ENCODE measurements at places on chromosomes 5 and 9. TPM values are rescaled to one million over a fixed set of nuclear protein-coding genes. Genes with fewer than 3 reads are reported as not detected.
A peak's percentile ranks its signal among the peaks of the same experiment; 100 is the strongest.

DNA sequence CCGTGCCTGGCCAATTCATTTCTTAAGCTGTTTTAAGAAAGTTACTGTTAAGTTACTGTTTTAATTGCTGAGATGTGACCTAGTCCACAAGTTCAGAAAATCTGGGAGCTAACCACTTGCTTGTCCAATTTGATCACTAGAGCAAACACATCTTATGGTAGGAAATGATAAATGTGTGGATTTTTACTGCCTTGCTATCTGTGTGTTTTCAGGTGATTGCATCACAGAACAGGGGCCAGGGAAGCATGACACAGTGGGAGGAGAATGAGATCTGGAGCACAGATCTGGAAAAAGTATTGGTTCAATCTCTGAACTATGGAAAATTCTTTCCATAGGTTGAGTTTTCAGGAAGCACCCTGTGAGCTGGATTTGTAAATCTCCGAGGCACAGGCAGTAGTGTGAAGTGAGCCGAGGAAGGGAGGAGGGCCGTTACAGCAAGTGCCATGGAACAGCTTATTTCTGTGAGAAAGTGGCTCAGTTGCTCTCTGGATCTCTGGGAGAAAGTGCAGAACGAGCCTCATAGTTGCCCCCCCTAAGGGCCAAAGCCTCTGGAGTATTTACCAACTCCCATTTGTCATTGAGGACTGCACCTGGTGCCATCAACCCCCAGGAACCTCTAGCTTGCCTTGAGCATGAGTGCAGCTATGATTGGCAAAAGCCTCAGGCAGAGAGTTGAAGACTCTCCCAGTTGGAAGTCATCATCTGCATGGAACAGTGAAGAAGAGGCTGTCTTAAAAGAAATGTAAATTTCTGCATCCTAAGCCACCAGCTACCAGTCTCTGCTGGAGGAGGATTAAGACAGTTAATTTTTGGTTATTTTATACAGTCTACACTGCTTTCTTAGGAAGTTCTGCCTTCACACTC lies 161.8 kb upstream of the CLINT1 start:
- DNase-seq = no peak
- H3K4me3 ChIP-seq = no peak overlapping the region
- H3K4me1 ChIP-seq = no peaks in the 10 kb centered on the region
- H3K27ac ChIP-seq = no peak overlapping the region
- H3K27me3 ChIP-seq = no peaks in the 10 kb centered on the region

DNA sequence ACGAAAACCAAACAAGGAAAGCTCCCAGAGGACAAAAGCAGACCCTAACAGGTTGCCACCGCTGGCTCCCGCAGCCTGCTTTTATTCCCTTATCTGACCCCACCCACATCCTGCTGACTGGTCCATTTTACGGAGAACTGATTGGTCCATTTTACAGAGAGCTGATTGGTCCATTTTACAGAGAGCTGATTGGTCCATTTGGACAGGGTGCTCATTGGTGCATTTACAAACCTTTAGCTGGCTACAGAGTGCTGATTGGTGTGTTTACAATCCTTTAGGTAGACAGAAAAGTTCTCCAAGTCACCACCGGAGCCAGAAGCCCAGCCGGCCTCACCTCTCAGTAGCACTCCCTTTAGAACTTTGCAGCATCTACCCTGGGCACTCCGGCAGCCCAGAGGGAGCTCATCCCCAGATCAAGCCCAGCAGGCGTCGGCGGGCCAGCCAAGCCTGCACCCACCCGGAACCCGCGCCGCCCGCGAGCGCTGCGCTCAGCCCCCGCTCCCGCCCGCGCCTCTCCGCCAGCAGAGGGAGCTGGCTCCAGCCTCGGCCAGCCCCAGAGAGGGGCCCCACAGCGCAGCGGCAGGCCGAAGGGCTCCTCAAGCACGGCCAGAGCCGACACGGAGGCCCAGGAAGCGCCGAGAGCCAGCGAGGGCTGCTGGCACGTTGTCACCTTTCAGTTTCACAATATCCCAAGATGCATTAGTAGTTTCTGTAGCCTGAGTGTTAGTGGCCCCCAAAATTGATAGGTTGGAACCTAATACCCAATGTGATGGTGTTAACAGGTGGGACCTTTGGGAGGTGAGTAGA lies 35.3 kb upstream of the CLPTM1L start:
- H3K4me3 ChIP-seq = peak overlapping the region; percentile 11
- H3K4me1 ChIP-seq = no peaks in the 10 kb centered on the region
- no peak for DNase-seq
- H3K36me3 ChIP-seq = no peaks in the 10 kb centered on the region

DNA sequence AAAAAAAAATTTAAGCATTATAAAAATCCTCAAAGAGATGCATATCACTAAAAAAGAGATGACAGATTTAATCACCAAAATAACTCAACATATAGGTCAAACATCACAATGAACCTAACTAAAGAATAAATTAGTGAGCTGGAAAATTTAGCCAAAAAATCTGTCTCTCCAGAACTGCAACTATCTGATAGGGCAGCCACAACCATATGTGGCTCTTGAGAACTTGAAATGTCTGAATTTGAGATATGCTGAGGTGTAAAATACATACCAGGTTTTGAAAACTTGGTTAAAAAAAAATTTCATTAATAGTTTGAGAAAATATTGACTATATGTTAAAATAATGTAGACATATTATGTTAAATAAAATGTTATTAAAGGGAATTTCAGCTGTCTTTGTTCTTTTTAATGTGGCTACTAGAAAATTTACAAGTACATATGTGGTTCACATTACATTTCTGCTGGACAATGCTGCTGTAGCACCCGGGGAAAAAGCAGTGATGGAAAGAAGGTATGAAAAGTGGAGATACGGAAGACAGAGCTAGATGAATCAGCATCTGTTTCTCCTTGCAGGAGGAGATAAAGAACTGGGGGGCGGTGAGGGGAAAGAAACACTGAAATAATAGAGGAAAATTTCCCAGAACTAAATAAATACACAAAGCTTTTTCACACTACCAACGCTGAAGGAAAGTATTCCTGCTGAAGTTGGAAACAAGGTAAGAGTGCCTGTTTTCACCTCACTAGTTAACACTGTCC lies 66.1 kb downstream of the DCP2 start:
- H3K27me3 ChIP-seq = no peaks in the 10 kb centered on the region
- no peaks in the 10 kb centered on the region for H3K4me1 ChIP-seq
- no peak overlapping the region for H3K27ac ChIP-seq
- H3K36me3 ChIP-seq = no peaks in the 10 kb centered on the region
- no peak overlapping the region for H3K4me3 ChIP-seq

DNA sequence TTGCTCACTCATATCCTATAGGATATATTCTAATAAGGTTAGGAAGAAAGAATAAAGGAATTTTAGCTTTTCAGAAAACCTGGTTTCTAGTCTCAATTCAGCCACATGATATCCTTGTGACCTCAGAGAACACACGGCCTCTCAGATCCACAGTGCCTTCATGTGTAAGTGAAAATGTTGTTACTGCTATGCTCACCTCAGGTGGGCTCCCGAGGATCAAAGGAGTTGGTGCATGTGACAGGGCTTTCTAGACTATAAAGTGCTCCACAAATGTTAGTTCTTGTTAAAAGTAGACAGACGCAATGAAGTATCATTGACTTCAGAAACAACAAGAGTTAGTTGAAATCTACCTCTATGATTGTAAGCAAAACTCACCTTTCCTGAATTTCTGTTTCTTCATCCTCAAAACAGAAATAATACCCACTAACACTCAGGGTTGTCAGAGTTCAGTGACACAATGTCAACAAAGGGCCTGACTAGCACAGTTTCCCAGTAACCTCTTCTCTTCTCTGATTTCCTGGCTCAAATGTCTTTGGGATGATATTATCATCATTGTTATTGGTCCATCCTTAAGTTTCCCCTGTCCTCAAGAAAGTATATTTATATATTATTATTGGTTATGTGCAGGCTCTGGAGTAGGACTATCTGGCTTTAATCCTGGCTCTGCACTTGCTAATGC lies 36.0 kb upstream of the MAN2A1 start:
- no peak overlapping the region for H3K27ac ChIP-seq
- no peaks in the 10 kb centered on the region for H3K27me3 ChIP-seq
- H3K4me1 ChIP-seq = no peaks in the 10 kb centered on the region

- H3K27ac ChIP-seq = no peak overlapping the region
- no peak overlapping the region for H3K4me3 ChIP-seq
- DNase-seq = no peak
These were observed 43.8 kb downstream of the WDR36 start for GRCh38 chr5:111135946-111136345.

DNA sequence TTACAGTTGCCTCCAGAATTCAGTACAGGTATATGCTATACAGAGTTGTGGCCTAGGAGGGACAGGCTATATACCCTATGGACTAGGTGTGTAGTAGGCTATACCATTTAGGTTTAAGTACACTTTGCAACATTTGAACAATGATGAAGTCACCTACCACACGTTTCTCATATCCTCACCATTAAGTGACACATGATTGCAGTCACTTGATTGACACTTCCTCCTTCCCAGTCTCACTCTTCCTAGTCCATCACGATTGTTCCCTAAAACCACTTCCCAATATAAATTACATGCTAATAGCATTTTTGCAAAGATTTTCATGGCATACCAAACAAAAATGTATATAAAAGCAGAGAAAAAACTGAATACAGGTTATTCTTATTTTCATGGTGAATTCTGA lies 312.2 kb downstream of the EPB41L4A start:
- no peaks in the 10 kb centered on the region for H3K4me1 ChIP-seq
- no peak for DNase-seq
- H3K27ac ChIP-seq = no peak overlapping the region
- no peaks in the 10 kb centered on the region for H3K27me3 ChIP-seq

- no peak for DNase-seq
- no peaks in the 10 kb centered on the region for H3K4me1 ChIP-seq
- H3K36me3 ChIP-seq = peaks cover 10% of the 10 kb centered on the region
- H3K27ac ChIP-seq = no peak overlapping the region
These were observed 106.4 kb downstream of the ERCC6L2 start for GRCh38 chr9:95981761-95982390.

DNA sequence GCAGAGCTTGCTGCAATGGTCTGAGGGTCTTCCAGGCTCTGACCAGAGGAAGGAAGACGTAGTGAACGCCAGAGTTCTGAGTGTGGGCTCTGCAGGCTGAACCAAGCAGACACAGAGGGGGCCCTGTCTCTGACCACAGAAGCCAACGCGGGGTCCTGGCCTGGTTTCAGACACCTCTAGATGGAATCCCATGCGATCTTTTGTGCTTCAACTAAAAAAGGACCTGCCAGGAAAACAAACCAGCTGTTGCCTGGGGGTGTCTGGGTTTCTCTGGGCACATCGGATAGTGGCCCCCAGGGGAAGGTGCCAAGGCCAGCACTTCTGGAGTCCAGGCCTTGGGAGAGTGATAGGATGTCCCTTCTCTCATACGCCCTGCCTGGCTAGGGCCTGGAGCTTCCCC lies 12.9 kb downstream of the PRDM12 start:
- no peaks in the 10 kb centered on the region for H3K27me3 ChIP-seq
- DNase-seq = no peak
- H3K4me1 ChIP-seq = peaks cover 4% of the 10 kb centered on the region
- no peak overlapping the region for H3K4me3 ChIP-seq

DNA sequence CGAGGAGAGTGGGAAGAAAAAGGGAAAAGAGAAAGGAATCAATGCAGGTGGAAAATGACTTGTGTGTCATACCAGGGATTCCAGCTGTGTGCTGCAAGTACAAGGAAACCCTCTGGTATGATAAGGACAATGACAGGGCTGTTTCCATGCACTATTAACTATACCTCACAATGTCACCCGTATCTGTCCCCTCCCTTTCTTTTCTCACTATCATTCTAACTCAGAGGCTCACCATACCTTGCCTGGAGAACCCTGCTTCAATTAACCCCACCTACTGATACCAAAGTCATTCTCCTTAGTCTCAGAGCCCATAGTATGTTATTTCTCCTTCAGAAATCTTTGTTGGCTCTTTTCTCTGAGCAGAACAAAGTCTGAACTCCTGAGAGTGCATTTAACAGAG lies 236.2 kb upstream of the NREP start:
- no peak overlapping the region for H3K27ac ChIP-seq
- H3K27me3 ChIP-seq = no peaks in the 10 kb centered on the region
- DNase-seq = no peak
- H3K36me3 ChIP-seq = no peaks in the 10 kb centered on the region

DNA sequence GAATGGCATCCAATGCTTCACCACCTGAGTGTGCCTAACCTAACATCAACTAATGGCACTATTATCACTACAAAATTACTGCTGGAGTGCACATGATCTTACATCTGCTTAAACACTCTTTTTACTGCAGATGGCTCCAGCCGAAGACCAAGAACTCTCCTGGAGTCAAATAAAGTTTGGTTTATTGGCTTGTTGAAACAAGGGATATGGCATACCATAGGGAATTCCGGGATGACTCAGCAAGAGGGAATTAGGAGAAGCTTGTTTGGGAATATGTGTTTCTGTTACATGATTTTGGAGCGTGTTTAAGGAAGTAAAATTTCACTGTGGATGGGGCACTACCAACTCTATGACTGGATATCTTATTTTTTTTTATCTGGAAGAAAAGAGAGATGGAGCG lies 872.6 kb downstream of the DTWD2 start:
- H3K4me1 ChIP-seq = no peaks in the 10 kb centered on the region
- no peak overlapping the region for H3K27ac ChIP-seq
- H3K4me3 ChIP-seq = no peak overlapping the region
- H3K36me3 ChIP-seq = no peaks in the 10 kb centered on the region

- no peaks in the 10 kb centered on the region for H3K27me3 ChIP-seq
- no peaks in the 10 kb centered on the region for H3K4me1 ChIP-seq
- no peaks in the 10 kb centered on the region for H3K36me3 ChIP-seq
- DNase-seq = no peak
These were observed 69.4 kb upstream of the COL5A1 start for GRCh38 chr9:134571946-134572917.

- no peak for DNase-seq
- H3K4me3 ChIP-seq = no peak overlapping the region
- no peaks in the 10 kb centered on the region for H3K27me3 ChIP-seq
- no peak overlapping the region for H3K27ac ChIP-seq
These were observed 21.7 kb downstream of the TTC33 start for GRCh38 chr5:40733879-40734563.

PCDHGA4 gene
- total RNA-seq = 5.3 TPM

ADRB2 gene
- 26.4 TPM for total RNA-seq

ROPN1L gene
- total RNA-seq = 0.48 TPM

CCL27 gene
- total RNA-seq = not detected

CER1 gene
- total RNA-seq = not detected

CCDC152 gene
- total RNA-seq = 1.3 TPM

FOXE1 gene
- total RNA-seq = not detected
